OCI-LY7 (cell line): ENCODE measurements at places on chromosomes 2 and 18. TPM values are rescaled to one million over a fixed set of nuclear protein-coding genes. Genes with fewer than 3 reads are reported as not detected.
A peak's percentile ranks its signal among the peaks of the same experiment; 100 is the strongest.

DNA sequence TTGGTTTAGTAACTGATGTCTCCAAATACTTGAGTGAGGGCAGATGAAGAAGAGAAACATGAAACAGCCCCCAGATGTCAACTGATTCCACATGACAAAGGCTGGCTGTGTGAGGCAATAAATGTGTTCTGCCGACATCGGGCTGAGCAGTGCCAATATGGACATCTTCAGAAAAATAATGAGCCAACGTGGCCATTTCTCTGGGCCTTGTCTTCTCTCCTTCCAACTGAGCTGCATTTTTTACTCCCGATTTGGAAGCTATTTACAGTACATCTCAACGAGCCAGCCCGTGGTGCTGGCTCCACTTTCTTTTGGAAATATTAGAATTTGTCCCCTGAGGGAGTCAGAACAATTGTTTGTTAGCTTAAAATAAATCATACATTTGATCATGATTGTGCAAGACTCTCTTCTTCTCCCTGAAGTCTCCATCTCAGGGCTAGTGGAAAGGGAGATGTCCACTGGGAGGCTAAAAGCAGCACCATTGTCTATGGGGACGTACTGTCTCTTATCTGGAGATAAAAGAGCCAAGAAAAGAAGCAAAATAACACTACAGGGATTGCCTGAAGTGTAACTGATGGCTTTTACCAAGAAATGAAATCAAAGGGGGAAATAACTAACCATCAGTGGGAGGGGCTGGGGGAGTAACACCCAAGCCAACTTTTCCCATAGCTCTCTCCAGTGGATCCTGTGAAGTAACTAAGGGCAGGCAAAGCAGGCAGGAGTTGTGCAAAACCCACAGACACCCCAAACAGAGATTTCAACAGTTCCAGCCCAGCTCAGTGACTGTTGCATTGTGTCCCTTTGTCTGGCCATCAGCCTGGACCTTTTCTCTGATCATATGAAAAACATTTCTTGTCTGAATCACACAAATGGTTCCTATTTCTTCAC, 114.8 kb downstream of the RDH14 start:
- DNase-seq: no peak

DNA sequence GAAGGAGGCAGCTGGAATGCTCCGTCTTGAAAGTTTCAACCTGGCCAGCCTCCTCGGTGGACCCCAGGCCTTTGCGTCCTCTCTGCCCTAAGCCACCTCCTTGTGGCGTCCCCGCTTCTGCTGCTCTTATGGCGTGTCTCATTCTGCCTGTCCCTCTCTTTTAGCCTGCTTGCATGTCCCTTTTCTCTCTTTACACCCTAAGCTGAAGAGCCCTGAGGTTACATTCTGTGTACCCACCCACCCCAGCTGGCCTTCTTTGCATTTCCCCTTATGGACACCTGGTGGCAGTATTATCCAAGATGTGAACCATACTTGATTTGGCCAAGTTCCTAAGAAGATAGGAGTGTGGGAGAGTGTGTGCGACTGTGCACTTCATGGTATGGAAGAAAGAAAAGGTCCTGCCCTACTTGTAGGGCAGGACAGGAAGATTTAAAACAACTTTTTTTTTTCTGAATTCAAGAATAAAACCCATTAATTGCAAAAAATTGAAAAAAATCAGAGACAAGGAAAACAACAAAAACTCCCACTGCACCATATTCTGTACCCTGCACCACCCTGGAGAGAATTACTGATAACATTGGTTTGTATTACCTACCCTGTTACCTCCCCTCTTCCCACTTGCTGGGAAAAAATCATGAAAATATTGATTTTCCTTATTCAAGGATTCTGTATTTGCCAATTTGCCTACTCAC, 77.4 kb downstream of the DYSF start:
- peak; percentile 51 for DNase-seq

DNA sequence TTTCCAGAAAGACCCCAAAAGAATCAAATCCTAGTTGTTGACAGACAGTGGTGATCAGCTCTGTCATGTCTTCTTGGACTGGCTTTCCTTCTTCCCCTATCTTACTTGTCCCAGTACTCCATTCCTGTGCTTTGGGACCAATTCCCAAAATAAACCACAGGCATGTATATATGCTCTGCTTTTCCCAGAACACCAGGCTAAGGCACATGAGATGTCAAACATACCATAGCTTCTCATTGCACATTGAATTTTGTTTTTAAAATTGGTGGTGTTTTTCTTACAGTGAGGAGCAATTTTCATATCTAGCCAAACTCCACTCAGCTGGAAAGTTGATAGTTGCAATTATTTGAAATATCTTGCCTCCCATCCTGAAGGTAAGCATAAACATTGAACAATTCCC, 88.9 kb upstream of the RGPD4 start:
- no peak for DNase-seq

DNA sequence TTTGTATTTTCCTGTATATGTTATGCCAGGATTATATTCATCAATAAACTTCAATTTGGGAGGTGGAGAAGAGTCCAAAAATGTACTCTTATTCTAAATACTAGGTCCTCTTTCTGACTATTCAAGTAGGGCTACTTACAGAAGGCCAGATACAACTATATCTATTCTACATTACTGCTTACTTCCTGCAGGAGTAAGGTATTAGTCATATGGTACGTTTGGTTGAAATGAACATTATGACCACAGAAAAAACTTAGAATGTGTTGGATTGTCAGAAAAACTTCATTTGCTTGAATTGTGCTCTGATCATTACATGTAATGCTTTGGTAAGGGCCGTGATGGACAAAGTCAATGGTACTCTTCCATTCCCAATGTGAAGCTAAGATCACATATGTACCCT, 35.0 kb downstream of the STAT4 start:
- no peak for DNase-seq

GRCh38 chr2:37379881-37380296, 35.5 kb downstream of the QPCT start:
- DNase-seq: peak; percentile 31

DNA sequence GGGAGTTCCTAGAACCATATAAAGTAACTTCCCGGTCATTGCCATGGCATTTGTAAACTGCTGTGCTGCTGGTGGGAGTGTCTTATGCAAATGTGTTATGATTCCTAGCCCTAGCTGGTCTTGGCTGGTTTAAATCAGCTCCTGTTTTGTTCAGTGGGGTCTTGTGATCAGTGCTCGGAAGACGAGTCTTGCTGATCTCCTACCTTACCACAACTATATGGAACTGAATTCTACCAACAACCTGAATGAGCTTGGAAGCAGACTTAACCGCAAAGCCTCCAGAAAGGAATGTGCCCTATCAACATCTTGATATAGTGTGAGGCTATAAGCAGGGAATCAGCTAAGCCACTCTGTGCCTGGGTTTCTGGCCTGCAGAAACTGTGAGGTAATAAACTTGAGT, 33.5 kb downstream of the POLE4 start:
- DNase-seq: no peak

DNA sequence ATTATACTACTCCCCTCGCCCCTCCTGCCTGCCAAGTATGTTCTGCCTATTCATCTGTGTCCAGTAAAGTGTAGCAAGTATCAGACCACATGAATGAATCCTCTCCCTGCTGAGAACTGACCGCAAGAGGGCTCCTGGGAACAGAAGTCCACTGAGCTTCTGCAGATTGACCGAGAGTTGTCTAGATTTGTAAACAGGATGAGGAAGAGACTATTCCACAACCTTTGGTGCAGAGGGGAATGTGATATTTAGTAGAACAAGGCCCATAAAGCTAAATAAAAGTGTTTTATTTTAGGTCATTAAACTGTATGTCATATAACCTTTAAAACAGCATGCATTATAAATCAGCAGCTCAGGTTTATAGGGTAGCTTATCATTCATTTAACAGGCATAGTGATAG, 377.0 kb downstream of the DCC start:
- no peak for DNase-seq

DNA sequence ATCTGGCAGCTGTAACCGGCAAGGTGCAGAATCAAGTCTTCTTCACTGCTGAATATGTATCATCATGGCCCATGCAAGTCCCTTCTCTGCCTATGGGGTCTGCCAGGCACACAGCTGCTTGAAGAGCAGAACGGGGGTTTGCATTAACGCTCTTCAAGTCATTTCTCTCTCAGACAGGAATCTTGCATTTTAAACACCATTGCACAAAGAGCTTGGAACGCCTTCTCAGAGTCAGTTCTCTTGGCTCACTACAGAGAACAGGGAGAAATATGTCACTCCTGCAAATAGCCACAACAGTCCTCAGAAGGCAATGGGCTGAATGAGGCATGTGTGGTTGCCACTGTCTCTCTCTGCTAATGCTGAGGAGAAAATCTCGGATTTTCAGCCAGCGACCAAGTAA, 2173.5 kb upstream of the PIK3C3 start:
- DNase-seq: no peak

DNA sequence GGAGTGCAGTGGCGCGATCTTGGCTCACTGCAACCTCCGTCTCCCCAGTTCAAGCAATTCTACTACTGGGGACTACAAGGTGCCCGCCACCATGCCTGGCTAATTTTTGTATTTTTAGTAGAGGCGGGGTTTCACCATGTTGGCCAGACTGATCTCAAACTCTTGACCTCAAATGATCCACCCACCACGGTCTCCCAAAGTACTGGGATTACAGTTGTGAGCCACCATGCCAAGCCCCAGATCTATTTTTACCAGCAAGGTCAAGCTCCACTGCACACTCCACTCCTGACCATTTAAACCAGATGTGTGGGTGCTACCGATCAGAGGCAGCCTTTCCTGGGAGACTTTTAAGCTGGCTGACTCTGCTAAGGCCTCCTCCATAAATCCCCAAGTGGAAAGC, 67.5 kb upstream of the CD226 start:
- no peak for DNase-seq

DNA sequence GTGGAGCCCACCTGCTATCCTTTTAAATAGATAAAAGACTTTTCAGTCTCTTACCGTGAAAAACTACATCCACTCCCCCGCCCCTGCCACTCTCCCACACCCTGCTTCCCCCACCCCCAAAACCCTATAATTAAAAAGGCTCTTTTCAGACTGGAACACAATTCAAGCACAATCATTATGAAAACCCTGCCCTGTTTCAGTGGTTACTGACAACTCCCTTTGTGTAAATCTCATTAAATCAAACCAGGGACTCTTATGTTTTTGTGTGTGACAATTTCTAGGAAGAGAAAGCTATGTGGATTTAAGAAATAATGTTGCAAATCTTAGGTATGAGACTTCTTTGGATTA, 21.0 kb upstream of the ZNF532 start:
- no peak for DNase-seq

DNA sequence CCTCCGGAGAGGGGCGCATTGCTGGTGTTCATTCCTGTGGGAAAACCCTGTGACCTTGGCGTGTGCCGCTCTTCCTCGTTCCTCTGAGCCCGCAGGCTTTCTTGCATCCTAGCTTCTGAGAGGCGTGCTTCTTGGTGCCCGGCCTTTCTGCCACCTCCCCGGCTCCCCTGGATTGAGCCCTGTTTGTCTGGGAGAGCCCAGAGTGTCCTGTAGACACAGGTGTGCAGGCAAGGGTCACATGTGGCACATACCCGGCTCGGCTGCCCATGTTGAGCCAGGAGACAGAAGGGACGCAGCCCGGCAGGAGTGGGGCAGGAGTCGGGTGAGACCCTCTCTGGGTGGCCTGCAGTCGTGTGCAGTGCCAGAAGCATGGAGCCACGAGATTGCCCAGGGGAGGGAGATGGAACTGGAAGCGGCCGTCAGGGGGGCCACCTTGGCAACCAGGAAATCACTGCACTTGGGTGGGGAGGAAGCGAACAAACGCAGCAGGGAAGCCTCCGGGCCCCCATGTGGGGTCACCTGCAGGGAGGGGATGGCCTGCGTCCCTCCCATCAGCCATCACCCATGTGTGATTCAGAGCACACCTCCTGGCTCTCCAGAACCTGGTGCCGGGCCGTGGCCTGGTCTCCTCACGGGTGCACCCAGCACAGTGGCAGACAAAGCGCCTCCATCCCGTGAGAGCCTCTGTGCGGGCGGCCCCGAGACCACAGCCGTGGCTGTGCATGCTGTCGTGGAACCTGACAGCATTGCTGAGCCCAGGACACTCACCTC, 92.9 kb downstream of the SH3BP4 start:
- no peak for DNase-seq

DNA sequence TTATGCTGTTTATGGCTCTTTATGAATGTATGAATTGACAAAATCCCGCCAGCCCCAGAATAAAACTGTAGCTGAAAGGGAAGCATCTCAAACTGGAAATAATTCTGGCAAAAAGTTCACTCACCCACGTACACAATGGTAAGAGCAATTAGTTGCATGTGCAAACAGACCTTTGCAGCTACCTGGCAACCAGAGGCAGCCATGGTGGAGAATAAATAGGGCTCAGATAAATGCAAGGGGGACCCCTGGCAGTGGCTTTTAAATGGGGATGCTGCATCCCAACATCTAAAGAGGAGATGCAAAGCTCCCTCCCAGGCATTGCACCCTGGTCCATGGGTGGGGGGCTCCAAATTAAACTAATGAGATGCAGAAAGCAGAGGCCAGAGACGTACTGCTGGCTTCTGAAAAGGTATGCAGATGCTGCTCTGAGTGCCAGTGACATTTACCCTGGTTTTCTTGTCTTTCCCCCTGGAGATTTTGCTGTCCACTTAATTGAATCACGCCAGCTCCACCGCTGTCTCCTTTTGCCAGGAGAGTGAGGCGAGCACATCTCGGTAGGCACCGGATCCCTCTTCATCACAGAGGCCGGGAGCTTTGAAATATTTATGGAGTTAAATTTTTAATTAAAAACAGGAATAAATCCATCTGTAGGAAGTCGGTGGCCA, 126.6 kb upstream of the NRP2 start:
- no peak for DNase-seq

DNA sequence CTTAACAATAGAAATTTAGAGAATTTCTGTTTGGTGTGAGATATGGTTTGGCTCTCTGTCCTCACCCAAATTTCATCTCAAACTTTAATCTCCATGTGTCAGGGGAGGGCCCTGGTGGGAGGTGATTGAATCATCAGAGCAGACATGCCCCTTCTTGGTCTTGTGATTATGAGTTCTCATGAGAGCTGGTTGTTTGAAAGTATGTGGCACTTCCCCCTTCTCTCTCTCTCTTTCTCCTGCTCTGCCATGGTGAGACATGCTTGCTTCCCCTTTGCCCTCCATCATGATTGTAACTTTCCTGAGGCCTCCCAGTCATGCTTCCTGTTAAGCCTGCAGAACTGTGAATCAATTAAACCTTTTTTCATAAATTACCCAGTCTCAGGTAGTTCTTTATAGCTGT, 524.7 kb upstream of the ACVR2A start:
- DNase-seq: no peak

DNA sequence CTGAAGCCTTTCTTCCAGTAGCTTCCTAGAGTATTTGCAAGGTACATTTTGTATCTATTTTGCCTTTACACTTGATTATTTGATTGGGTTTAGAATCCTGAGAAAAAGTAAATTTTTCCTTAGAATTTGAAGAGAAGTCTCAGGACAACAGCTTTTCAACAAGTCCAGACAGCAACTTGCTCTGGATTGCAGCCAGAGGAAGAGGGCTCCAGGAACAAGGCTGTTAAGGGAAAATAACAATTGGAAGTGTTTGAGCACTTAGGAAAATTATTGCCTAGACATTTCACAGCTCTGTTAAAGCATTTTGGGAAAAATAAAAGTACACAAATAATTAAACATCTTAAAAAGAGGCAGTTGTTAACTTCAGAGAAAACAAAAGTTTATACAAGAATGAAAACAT, 58.3 kb upstream of the RAPGEF4 start:
- DNase-seq: no peak

CYP27A1 gene
- 0.23 TPM in 1 of 2 replicates, not detected in the other for total RNA-seq

FN1 gene
- 1.2 and 1.3 TPM in 2 replicates for total RNA-seq

STARD6 gene
- not detected in 2 replicates for total RNA-seq

CROCC2 gene
- total RNA-seq: not detected in 2 replicates

TSPYL6 gene
- not detected in 2 replicates for total RNA-seq

FMNL2 gene
- 0.21 and 0.24 TPM in 2 replicates for total RNA-seq

CAPN14 gene
- 2.7 and 4.0 TPM in 2 replicates for total RNA-seq

CNGA3 gene
- not detected in 2 replicates for total RNA-seq
